ENCODE measurements at places on chromosomes 12 and 14.

DNA sequence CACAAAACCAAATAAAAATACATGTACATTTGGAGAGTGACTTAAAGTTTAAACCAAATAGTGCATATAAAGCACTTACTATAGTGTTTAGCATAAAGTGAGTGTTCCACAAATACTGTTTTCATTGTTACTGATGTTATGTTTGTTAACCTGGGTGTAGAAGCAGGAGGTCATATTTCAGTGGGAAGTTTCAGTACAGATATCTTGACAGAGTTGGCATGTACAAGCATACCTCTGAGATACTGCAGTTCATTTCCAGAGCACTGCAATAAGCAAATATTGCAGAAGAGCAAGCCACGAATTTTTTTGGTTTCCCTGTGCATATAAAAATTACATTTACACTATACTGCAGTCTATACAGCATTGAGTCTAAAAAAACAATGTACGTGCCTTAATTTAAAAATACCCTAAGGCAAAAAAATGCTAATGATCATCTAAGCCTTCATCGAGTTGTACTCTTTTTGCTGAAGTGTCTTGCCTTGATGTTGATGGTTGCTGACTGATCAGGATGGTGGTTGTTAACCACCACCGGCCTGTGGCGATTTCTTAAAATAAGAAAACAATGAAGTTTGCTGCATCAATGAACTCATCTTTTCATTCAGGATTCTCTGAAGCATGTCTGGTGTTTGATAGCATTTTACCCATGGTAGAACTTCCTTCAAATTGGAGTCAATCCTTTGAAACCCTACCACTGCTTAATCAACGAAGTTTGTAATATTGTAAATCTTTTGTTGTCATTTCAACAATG is 361.1 kb upstream of the RPL10L start:
- DNase-seq: no peak

- DNase-seq: no peak
Measured at GRCh38 chr14:92847278-92847677, 53.2 kb downstream of the GOLGA5 start.

GRCh38 chr12:13342971-13343370 is 146.4 kb downstream of the EMP1 start:
- no peak for DNase-seq

GRCh38 chr12:11687528-11687927 is 38.1 kb downstream of the ETV6 start:
- no peak for DNase-seq

GRCh38 chr14:26398616-26399015 is 199.2 kb downstream of the NOVA1 start:
- DNase-seq: no peak

GRCh38 chr14:49982082-49982481 is 89.2 kb downstream of the ARF6 start:
- no peak for DNase-seq

GRCh38 chr12:15209782-15210181 is 11.4 kb downstream of the RERG start:
- DNase-seq: no peak

- no peak for DNase-seq
Measured at GRCh38 chr12:41151793-41152192, 36.3 kb upstream of the PDZRN4 start.

DNA sequence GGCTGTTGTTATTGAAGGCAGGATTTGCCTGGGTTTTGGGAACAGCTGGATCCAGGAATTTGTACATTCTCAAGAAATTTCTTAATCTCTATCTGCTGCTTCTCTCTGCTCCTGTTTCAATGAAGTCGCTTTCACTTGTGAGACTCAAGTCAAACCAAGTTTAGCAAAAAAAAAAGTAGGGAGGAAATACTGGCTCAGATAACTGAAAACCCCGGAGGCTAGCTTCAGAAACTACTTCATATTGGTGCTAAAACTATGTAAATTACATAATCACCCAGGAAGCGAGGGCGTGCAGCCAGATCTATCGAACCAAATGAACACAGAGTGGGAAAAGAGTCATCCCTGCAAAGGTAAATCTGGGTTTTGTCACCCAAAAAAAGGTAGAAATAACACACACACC is 68.3 kb upstream of the FICD start:
- DNase-seq: no peak

- no peak for DNase-seq
Measured at GRCh38 chr12:61504396-61505080, 755.7 kb upstream of the USP15 start.

GRCh38 chr12:39405580-39405979 is 37.3 kb downstream of the KIF21A start:
- no peak for DNase-seq

DNA sequence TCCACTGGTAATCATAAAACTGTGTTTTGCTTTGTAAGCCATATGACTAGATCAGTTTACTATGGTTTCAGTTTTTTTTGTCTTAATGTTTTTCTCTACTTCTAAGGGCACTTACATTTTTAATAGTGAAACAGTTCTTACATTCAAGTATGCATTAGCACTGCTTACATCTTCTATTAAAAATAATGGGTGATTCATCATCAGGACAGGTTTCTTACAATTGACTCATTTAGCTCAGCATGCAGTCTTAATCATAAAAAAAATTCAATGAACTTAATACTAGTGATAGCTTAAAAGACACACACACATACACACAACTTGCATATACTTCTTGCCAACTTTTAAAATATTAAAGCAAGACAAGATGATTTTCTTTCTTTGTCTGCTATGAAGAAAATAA is 845.7 kb upstream of the USP15 start:
- no peak for DNase-seq

DNA sequence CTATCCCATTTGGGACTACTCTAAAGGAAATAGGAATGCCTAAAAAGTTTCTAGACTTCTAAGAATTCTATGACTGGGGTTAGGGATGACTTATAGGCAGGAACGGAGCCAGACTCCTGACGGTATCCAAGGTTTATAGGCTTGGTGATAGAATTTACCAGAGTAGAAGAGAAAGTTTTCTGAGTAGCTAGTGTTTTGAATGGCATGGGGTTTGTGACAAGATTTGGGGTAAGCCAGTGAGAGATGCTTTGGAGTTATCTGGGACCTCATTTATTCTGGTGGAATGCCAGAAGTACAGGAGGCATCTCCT is 444.6 kb downstream of the RAD51B start:
- no peak for DNase-seq

DNA sequence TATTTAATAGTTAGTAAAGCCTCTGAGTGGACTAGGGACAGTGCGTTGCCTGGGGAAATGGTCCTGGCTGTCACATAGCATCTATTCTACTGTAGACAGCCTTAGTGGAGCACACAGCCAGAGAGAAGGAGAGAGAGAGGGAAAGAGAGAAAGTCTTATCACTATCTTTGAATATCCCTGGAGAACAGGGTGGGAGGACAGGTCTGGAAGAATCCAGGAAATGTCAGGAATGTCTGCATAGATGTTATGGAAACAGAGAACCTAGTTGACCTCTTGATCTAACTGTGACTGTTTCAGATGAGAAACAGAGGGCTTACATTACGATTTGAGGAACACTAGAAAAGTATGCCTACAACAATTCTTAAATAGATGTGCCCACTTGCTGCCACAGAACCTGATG is 92.8 kb downstream of the SLC15A5 start:
- no peak for DNase-seq

- DNase-seq: no peak
Measured at GRCh38 chr12:55746913-55747231, 4.0 kb downstream of the GDF11 start.

DNA sequence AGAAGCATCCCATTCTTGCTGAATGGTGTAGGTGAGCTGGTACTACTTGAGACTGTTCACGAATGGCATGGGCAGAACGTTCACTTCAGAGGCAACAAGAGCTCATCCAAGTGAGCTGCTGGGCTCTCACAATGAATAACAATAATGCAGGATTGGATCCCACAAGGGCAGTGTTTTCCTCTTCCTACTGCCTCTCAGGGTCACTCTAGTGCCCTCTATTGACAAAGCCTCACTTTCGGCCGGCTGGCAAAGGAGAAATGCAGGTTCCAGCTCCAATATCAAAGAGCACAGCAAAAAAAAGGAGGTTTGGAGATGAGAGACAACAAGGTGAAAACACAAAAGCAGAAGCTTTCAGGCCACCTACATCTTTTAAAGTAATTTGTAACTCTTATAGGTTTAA is 74.6 kb upstream of the MYF6 start:
- no peak for DNase-seq

- DNase-seq: no peak
Measured at GRCh38 chr12:11014234-11014633, 8.2 kb downstream of the TAS2R19 start.

DNA sequence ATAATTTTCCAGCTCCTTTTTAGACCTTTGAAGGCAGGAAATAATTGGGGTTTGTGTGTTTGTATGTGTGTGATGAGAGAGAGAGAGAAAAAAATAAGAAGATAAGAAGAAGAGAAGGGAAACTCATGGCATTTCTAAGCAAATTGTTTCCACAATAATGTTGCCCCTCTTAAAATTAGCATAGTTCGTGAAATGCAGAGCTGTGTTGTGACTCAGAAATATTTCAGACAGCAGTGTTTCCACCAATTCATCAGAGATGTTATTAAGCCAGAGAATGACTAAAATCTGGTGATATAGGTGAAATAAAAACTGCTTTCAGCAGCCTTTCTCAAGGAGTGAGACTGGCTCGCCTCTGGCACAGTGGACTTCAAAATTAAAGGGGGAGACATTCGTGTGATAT is 65.9 kb upstream of the ARHGAP5 start:
- no peak for DNase-seq

- DNase-seq: no peak
Measured at GRCh38 chr12:42704340-42704739, 114.8 kb upstream of the PRICKLE1 start.

DNA sequence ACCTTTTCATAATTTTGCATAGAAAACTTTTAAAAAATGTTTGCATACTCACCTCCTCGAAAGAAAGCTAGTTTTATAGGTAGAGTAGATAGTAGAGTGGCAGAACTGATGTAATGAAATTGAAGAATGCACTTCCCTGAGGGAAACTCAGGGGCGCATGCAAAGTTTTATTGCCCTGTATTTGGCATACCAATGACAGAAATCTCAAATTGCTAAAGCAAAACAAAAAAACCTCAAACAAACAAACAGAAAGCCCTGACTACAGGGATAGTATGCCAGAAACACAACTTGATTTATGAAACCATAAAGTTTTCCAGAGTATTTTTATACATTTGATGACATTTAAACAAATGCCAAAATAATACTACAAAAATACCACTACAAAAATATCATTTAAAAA is 1.8 kb downstream of the RASSF9 start:
- DNase-seq: no peak

- no peak for DNase-seq
Measured at GRCh38 chr14:59585891-59586554, 9.4 kb upstream of the CCDC175 start.

- DNase-seq: no peak
Measured at GRCh38 chr14:50741567-50741966, 73.5 kb upstream of the SAV1 start.

GRCh38 chr12:44246482-44247105 is 410.7 kb downstream of the TMEM117 start:
- no peak for DNase-seq

DNA sequence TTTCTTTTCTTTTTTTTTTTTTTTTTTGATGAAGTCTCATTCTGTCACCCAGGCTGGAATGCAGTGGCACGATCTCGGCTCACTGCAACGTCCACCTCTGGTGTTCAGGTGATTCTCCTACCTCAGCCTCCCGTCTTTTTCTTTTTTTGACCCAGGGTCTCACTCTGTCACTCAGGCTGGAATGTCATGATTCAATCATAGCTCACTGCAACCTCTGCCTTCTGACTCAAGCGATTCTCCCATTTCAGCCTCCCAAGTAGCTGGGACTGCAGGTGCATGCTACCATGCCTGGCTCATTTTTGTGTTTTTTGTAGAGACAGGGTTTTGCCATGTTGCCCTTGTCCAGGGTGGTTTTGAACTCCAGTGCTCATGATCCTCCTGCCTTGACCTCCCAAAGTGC is 12.0 kb downstream of the FUT8 start:
- no peak for DNase-seq

GRCh38 chr12:49784756-49785409 is 43.3 kb downstream of the NCKAP5L start:
- DNase-seq: no peak

DNA sequence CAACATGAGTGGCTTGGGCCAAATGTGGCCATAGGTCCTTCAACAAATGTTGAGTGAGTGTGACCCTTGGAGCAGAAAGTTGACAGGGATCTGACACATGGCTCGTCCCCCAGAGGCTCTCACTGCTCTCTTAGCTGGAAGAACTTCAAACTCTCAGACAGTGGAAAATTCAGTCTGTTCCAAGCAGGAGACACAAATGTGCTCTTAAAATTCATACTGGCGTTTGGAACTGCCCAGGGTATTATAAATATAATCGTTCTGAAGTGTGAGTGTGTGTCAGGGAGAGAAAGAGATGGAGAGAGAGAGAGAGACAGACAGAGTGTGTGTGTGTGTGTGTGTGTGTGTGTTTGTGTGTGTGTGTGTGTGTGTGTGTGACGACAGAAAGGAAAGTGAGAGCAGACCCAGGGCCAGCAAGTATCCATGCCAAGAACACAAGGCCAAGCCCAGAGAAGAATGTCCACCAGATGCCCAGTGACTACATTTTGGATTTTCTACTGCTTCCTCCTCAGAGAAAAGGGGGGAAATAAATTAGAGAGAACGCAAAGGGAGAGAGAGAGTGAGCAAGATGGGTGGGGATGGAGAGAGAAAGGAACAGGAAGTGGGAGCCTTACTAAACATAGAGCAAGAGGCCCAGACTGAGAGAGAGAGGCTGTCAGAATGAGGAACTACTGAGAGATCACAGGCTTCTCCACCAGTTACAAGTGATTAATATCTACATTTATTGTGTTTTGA is 193.6 kb upstream of the NUDT4 start:
- DNase-seq: no peak

DNA sequence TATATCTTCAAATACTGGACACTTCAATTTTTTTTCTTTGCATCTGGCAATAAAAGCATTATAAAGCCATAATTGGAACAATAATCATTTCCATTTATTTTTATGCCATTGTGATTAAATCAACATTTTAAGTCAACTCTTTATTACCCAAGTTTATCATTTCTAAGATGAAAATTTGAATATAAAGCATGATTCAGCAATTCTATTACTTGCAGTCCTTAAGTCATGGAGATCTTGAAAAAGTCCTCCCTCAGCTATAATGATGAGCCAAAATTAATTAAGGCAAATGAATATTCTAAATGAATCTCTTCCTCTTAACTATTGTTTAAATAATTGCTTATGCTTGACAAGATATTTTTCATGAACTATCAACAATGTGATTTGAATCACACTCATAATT is 65.7 kb downstream of the LIN7A start:
- DNase-seq: no peak

DNA sequence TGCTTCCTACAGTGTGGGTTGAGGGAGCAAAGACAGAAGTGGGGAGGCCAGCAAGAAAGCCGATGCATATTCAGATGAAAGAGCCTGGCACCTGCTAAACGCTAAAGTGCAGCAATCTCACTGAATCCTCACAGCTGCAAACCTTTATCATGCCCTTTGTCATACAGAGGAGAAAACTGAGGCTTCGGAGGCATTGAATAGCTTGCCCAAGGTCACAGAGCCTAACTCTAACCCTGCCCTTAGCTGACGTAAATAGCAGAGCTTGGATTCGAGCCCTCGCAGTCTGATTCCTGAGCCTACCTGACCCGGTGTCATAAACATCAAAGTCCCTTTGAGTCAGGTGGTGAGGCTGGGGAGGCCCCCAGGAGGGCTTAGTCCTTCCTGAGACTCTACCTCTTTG is 54.9 kb downstream of the CMKLR1 start:
- no peak for DNase-seq

GRCh38 chr12:80086025-80086424 is 13.3 kb upstream of the OTOGL start:
- no peak for DNase-seq

GRCh38 chr14:97977651-97978261 is 1180.6 kb downstream of the VRK1 start:
- peak; percentile 59 for DNase-seq

All from stimulated activated CD8-positive, alpha-beta memory T cell treated with anti-CD3 and anti-CD28 coated beads, Interleukin-4, amount 100 ng/mL, for 1 hour (primary cell).